Stimulated activated CD4-positive, alpha-beta T cell treated with anti-CD3 and anti-CD28 coated beads, TNF-alpha, amount 100 ng/mL, for 1 hour (primary cell): ENCODE measurements at places on chromosomes 12 and 14.

DNA sequence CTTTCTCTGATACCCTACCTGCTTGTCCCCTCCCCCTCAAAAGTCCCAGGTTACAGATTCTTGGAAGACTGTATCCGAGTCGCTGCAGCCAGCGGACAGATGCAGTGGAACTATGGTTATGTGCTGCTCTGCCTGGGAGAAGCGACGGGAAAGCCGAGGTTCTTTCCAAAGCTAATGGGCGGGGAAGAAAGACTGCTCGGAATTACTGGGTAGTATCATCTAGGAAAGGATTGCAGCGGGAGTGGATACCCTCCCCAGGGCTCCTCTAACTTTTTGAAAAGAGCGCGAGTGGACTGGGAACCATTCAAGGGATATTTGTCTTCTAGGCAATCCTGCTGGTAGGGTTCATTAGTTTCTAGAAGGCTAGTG, 1.4 kb downstream of the PTHLH start:
- no peak for DNase-seq

GRCh38 chr12:21583587-21583986, 21.1 kb downstream of the GYS2 start:
- DNase-seq: no peak

- DNase-seq: no peak
Observed at GRCh38 chr12:114649585-114649984, 34.4 kb downstream of the TBX3 start.

- DNase-seq: no peak
Observed at GRCh38 chr12:20368651-20369304, 441 bp downstream of the PDE3A start.

GRCh38 chr12:65536876-65537681, 258.6 kb downstream of the MSRB3 start:
- no peak for DNase-seq

DNA sequence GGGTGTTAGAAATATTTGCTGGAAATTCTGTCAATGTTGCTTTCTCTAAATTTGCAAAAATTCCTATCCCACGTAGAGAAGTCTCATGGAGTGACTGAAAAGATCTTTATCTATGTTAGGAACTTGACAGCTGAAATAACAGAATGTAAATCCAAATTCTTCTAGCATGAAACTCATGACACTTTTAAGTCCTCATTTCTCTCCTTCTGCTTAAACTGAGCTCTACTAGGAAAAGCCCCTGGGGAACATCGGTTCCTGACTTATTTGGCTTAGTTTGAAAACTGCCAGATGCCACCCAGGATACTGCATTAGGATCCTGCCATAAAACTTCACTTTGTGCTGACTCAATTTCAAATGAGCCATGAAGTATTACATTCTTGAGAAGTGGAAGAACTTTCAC, 426.0 kb downstream of the GALC start:
- no peak for DNase-seq

DNA sequence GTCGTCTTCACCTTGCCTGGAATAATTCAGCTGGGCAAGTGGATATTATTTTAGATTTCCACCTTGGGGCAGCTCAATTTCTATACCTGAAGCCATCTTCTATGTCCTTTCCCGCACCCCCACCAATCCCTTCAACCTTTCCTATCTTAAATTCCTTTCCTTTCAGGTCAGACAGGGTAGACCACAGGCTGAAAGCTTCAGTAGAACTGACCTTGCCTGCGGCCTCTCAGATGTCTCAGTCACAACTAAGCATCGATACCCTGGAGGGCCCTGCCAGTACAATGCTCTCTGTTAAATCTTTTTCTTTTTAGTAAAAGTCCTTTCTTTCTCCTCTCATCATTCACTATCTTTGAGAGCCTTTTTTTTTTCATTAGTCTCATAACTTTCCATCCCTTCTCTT, 38.9 kb downstream of the SLC2A14 start:
- DNase-seq: no peak

DNA sequence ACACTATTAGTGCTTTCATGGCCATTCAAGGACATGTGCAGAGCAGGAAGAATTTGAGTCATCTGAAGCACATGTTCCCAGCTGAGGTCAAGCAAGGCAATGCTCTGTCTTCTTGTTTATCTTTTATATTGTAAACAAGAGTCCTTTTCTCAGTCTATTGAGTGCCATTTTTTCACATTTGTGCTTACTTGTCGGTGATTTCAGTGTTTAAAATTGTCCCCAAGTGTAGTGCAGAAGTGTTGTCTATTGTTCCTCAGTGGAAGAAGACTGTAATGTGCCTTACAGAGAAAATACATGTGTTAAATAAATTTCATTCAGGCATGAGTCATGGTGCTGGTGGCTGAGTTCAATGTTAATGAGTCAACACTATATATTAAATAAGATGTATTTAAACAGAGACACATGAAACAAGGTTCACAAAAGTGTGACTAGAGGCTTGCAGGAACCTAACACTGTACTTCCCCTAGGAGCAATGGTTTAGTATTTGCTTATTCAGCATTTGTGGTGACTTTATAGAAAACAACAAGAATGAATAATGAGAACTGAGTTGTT, 391.1 kb downstream of the LRIG3 start:
- DNase-seq: no peak

GRCh38 chr14:77319422-77319821, 1.3 kb downstream of the POMT2 start:
- DNase-seq: no peak

- DNase-seq: no peak
Observed at GRCh38 chr12:53217051-53217930, 10.2 kb upstream of the ITGB7 start.

DNA sequence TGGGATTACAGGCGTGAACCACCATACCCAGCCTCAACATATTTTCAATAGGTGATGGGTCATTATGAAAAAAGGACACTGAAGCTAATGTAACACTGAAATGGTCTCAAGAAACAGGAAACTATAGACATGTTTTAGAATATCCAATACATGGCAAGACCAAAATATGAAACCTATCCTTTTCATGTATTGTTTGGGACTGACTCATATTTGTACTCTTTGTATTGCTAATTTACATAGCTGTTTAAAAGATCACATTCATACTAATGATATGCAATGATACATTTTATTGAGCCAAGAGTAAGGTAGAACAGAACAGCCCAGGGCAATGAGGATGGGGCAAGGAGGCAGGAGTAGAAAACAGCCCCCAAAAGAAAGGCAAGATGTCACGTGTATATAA, 32.6 kb downstream of the RESF1 start:
- no peak for DNase-seq

DNA sequence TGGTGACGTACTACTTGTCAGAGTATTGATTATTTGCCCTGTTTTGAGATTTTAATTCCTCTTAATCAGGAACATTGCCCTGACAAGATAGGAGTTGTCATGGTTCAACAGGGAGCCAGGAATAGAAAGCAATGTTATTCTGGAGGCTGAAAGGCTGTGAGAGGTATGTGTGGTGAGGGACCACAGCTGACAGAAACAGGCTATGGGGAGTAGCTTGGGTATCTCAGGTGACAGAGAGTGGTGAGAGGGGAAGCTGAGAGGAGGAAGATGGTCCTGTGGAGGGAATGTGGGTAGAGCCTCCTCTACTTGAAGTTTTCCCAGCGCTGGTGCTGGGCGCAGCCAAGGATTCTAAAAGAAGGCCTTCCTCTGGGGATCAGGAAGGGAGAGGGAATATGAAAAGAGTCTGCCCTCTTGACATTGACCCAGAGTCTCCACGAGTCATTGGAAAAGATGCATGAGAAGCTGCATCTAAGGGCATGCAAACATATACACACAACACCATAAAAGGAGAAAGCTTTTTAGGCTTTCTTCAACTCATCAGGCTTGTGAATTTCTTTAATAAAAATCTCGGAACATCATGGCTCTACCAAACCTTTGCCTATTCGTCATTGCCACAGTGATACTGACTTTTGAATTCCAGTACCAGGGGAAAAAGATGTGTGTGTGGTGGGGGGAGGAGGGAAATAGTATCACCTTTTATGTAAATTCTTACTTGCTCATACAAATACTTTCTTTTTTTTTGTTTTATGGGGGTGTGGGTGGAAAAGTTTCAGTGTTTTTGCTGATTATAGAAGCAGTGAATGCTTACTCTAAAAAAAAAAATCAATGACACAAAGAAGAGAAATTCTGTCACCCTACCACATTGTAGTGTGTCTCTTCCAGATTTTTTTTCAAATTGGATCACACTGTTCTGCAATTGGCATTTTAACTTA, 39.9 kb upstream of the DHRS7 start:
- DNase-seq: no peak

- DNase-seq: no peak
Observed at GRCh38 chr12:26845057-26845666, 12.2 kb upstream of the ITPR2 start.

GRCh38 chr12:110585231-110585799, 2.2 kb upstream of the PPTC7 start:
- DNase-seq: no peak

- no peak for DNase-seq
Observed at GRCh38 chr14:73189651-73190050, 47.7 kb upstream of the PAPLN start.

GRCh38 chr12:7899755-7900154, 27.0 kb upstream of the SLC2A14 start:
- no peak for DNase-seq

DNA sequence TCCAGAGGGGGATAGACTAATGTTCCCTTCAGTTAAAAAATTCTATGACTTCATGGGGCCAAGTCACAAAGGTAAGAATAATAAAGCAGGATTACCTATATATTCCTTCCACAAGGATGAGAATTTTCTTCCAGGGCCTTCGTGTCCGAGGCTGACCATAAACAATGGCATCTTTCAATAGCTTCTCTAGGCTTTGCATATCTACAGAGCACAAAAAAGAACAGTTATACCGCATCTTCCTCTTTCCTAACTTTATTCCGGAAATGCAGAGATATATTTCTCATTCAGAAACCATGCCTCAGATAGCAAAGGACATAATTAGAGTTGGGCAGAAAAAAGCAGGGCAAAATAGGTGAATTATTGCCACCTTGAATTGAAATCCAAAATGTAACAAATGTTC, 58.3 kb upstream of the ISM2 start:
- DNase-seq: no peak

GRCh38 chr12:93137656-93138612, 208.8 kb upstream of the EEA1 start:
- no peak for DNase-seq
